ENCODE measurements at places on chromosomes 6 and 20.

- H3K36me3 ChIP-seq: no peaks in the 10 kb centered on the region
- peaks cover 32% of the 10 kb centered on the region for H3K4me1 ChIP-seq
- DNase-seq: peak; percentile 32
- H3K27me3 ChIP-seq: no peaks in the 10 kb centered on the region
- no peak overlapping the region for H3K4me3 ChIP-seq
Measured at GRCh38 chr6:113995634-113996033, 24.7 kb upstream of the HDAC2 start.

DNA sequence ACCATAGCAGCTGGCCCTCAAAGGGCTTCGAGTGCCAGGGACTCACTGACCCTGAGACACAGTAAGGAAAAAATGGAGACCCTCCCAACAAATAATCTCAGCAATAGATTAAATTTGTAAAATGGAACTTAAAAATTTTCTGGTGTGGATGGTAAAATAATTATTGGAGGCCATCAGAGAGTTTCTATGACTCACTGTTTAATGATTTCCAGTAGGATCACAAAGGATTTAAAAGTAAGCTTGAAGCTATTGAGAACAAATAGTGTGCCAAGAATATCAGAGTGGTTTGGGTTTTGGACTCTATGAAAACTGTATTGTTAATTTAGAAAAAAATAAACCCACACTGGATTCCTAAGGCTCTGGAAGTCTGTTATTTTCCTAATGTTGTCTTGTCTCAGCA lies 115.2 kb upstream of the AKIRIN2 start:
- DNase-seq: no peak
- H3K4me1 ChIP-seq: no peaks in the 10 kb centered on the region
- H3K27ac ChIP-seq: no peak overlapping the region
- no peaks in the 10 kb centered on the region for H3K36me3 ChIP-seq
- peaks cover 23% of the 10 kb centered on the region for H3K27me3 ChIP-seq

- H3K4me1 ChIP-seq: peaks cover 4% of the 10 kb centered on the region
- DNase-seq: no peak
- H3K27ac ChIP-seq: no peak overlapping the region
- no peaks in the 10 kb centered on the region for H3K36me3 ChIP-seq
- no peak overlapping the region for H3K4me3 ChIP-seq
Measured at GRCh38 chr6:52299653-52300052, 15.1 kb upstream of the MCM3 start.

DNA sequence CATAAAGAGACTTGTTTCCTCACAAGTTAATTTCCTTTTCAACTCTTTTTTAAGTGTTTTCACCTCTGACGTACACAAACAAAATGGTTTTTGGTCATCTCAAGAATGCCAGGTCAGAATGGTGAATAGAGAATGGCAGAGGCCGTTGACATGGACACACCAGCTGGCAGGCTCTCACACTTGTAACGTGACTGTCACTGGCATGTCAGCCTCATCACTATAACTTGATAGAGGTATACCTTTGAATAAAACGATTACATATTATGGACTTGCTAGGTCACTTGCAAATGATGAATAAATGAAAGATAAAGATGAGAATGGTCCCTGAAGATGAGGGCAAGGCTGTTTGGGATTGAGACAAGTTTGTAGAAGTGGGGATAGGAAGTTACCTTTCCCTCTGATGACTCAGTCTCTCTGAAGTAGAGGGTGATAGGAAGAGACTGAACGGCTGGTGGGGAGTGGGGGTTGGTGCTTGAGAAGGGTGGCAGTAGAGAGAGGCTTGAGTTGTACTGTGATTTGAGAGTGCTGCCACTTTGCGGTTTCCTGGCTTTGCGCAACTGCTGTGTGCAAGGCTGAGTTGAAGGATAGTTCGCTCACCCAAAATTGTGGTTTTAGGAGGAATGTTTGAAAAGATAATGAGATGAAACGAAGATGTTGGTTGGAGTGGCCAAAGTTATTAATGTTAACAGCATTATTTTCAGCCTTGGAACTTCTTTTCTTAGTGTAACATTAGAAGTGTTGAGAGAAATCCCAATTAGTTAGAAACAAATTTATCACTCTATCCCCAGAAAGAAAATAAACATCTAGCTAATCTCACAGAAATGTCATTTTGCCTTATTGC lies 30.3 kb downstream of the TBPL1 start:
- peaks cover 12% of the 10 kb centered on the region for H3K4me1 ChIP-seq
- peaks cover 59% of the 10 kb centered on the region for H3K36me3 ChIP-seq
- no peak overlapping the region for H3K4me3 ChIP-seq
- DNase-seq: no peak
- H3K27ac ChIP-seq: no peak overlapping the region

- H3K36me3 ChIP-seq: no peaks in the 10 kb centered on the region
- DNase-seq: no peak
- no peaks in the 10 kb centered on the region for H3K27me3 ChIP-seq
Measured at GRCh38 chr6:81252231-81252630, 500.2 kb downstream of the TENT5A start.

GRCh38 chr20:32140603-32141002 lies 31.1 kb downstream of the TM9SF4 start:
- H3K36me3 ChIP-seq: peaks cover 93% of the 10 kb centered on the region
- no peaks in the 10 kb centered on the region for H3K4me1 ChIP-seq
- no peak for DNase-seq
- H3K27me3 ChIP-seq: no peaks in the 10 kb centered on the region

GRCh38 chr6:16336056-16336818 lies 97.8 kb downstream of the GMPR start:
- no peak overlapping the region for H3K4me3 ChIP-seq
- peaks cover 84% of the 10 kb centered on the region for H3K4me1 ChIP-seq
- no peaks in the 10 kb centered on the region for H3K27me3 ChIP-seq
- no peak for DNase-seq

GRCh38 chr6:154167126-154167525 lies 128.1 kb downstream of the OPRM1 start:
- no peak for DNase-seq
- no peak overlapping the region for H3K27ac ChIP-seq
- H3K4me1 ChIP-seq: no peaks in the 10 kb centered on the region
- no peaks in the 10 kb centered on the region for H3K36me3 ChIP-seq
- H3K4me3 ChIP-seq: no peak overlapping the region
- H3K27me3 ChIP-seq: no peaks in the 10 kb centered on the region

DNA sequence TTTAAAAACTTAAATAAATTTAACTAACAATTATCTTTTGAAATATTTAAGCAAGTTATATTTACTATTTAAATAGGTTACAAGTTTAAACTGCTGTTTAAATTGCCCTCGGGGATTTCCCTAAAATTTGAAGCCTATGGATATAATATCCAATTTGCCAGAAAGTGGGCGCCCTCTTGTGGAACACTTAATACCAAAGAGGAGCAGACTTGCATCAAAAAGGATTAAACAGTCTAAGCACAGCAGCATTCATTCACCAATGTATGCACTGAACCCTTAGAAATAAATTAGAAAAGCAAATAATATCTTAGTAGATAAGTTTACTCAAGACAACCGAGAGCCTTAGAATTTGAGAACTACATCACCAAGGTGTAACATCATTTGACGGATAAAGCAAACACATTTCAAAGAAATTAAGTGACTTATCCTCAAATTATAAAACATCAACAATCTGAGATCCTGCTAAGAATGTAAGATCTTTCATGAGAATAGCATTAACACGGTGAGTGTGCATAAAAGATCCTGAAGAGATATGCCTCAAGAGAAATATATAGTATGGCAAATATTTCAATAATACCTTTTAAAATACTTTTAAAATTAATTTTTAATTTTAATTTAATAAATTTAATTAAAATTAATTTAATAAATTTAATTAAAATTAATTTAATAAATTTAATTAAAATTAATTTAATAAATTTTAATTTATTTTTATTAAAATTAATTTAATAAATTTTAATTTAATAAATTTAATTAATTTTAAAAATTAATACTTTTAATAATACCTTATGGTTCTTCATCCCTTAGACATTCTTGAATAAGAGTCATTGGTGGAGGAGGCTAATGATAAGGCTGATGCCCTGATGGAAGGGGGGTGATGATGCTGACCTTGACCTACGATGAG lies 11.5 kb upstream of the MEP1A start:
- no peaks in the 10 kb centered on the region for H3K36me3 ChIP-seq
- DNase-seq: no peak
- H3K27me3 ChIP-seq: no peaks in the 10 kb centered on the region
- no peaks in the 10 kb centered on the region for H3K4me1 ChIP-seq
- H3K27ac ChIP-seq: no peak overlapping the region

DNA sequence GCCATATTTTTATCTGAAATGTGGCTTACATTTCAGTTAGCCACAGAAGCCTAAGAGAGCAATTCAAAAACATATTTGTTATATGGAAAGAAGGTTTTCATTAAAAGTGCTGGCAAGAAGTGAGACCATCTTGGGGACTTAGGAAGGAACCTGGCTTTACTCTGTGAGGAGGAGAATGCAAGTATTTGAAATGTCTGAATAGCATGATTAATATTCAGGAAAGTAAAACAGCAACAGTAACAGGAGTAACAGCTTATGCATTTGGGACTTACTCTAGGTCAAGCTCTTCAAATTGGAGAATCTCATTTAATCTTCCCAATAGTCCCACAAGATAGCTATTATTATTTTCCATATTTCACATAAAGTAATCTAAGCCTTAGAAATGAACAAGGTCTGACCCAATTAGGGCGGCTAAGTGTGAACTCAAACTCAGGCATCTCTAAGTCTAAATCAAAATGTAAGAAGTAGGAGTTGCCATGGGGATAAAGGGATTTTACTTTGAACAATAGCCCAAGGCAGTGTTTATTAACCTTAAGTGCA lies 816.5 kb downstream of the BCKDHB start:
- no peaks in the 10 kb centered on the region for H3K27me3 ChIP-seq
- no peak overlapping the region for H3K27ac ChIP-seq
- DNase-seq: no peak
- H3K36me3 ChIP-seq: no peaks in the 10 kb centered on the region

DNA sequence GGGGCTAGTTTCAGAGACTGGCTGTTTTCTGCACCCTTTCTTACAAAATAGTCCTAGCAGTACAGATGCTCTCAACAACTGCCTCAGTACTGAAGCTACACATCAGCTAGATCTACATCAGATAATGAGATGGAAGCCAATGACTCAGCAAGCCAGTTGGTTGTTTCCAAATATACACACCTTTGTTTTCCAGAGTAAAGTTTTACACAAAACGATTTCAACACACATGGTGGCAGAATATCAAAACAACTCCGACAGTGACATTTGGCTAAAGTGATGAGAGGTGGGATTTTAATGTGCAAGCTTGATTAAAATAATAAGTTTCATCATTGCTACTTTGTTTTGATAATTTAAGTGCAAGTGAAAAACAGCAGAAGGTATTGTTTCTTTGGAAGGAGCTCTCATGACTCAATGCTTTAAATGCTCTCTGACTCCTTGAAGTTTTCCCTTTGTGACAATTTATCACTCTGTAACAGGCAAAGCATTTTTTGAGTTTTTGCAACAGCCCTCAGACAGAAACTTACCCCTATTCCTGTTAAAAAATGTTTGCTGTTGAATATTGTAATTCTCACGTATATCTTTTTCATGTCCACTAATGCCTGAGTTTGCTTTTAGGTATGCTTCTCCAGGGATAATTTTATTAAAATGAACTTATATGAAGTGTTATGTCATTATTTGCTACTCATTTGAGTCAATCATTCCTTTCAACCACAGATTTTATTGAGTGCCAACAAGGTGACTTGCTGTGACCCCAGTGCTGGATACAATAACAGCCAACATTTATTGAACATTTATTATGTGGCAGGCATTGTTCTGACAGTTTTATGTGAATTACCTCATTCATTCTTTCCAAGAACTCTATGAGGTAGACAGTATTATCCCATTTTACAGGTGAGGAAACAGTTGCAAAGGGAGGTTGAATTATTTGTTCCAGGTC lies 882.0 kb downstream of the TFAP2A start:
- no peaks in the 10 kb centered on the region for H3K36me3 ChIP-seq
- H3K4me1 ChIP-seq: no peaks in the 10 kb centered on the region
- no peak overlapping the region for H3K27ac ChIP-seq

GRCh38 chr6:47129129-47129528 lies 87.0 kb upstream of the ADGRF1 start:
- H3K4me1 ChIP-seq: peaks cover 38% of the 10 kb centered on the region
- no peaks in the 10 kb centered on the region for H3K27me3 ChIP-seq
- H3K4me3 ChIP-seq: no peak overlapping the region

- no peaks in the 10 kb centered on the region for H3K36me3 ChIP-seq
- H3K4me1 ChIP-seq: no peaks in the 10 kb centered on the region
- no peaks in the 10 kb centered on the region for H3K27me3 ChIP-seq
- no peak overlapping the region for H3K27ac ChIP-seq
Measured at GRCh38 chr6:67129780-67130179, 1422.8 kb upstream of the EYS start.

DNA sequence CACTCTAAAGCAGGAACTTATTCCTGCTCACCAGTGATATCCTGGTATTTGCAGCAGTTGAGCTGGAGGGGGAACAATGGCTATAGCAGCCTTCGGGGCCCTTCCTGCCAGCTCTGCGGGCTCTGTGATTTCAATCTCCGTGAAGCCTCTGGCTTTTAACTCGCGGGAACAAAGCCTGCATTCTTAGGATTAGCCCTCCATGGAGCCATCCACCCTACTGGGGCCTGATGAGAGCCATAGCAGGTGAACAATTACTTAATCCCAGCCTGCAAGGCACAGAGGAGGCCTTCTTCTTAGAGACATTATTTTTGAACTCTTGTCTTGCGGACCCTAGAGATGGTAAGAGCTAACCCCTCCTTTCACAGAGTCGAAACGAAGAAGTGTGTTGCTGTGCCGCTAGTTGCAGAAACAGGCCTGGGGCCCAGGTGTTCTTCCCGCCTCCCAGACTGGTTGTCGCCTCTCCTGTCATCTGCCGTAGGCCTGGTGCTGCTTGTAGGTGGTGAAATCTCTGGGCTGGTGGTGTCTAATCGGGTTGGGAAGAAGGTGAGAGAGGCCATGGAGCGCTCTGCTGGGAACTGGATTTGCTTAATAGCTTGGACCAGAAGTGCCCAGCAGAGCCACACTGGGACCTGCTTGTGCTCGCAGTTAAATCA lies 9.7 kb downstream of the GHRH start:
- no peak overlapping the region for H3K4me3 ChIP-seq
- no peaks in the 10 kb centered on the region for H3K4me1 ChIP-seq
- no peak for DNase-seq
- no peak overlapping the region for H3K27ac ChIP-seq

DNA sequence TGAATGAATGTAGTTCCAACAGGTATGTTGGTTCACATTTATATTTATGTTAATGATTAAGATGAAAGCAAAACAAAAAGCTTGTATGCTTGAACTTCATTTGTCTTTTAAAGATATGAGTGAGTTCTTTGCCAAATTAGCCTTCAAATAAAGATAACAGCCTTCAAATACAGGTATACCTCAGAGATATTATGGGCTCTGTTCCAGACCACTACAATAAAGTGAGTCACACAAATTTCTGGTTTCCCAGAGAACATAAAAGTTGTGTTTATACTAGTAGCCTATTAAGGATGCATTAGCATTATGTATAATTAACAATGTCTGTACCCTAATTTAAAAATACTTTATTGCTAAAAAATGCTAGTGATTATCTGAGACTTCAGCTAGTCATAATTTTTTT lies 245.3 kb upstream of the MAN1A1 start:
- H3K27ac ChIP-seq: no peak overlapping the region
- DNase-seq: no peak
- no peaks in the 10 kb centered on the region for H3K4me1 ChIP-seq
- H3K4me3 ChIP-seq: no peak overlapping the region

- no peaks in the 10 kb centered on the region for H3K27me3 ChIP-seq
- H3K4me1 ChIP-seq: no peaks in the 10 kb centered on the region
- peak overlapping the region; percentile 74 for H3K27ac ChIP-seq
- peak; percentile 47 for DNase-seq
Measured at GRCh38 chr6:151609146-151609902, 115.5 kb downstream of the CCDC170 start.

- peaks cover 57% of the 10 kb centered on the region for H3K4me1 ChIP-seq
- peak overlapping the region; percentile 89 for H3K27ac ChIP-seq
- peak overlapping the region; percentile 64 for H3K4me3 ChIP-seq
- peaks cover 5% of the 10 kb centered on the region for H3K36me3 ChIP-seq
- H3K27me3 ChIP-seq: no peaks in the 10 kb centered on the region
- peak; percentile 28 for DNase-seq
Measured at GRCh38 chr6:139288496-139289040, 3.2 kb downstream of the TXLNB start.

Measured in left ventricle myocardium inferior (tissue), 1 donor.